ENCODE measurements at places on chromosomes 6 and 20.

- DNase-seq: no peak
Measured at GRCh38 chr6:144844596-144844995, 559.5 kb downstream of the UTRN start.

DNA sequence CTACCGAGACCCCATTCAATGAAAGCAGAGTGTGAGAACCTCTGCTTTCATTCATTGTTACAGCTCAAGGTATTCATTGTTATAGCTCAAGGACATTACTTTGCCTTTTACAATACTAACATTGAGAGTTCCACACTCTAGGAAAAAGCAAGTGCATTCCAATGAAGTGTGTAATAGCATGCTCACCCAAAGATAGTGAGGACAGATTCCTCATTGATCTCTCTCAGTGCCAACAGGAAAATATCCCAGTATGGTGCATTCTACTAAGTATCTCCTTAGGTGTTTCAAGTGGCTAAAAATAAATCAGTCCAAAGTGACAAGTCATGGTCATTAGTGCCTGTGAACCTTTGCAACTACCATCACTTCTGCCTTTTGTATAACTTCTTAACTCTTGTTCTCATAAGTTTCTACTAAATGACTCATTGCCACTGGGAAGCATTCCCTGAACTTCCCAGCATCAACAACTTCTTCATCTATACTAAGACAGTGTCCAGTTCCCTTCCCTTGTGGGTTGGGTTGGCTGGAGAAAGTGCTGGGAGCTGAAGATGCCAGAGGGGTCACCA lies 140.7 kb upstream of the STXBP5 start:
- DNase-seq: no peak

- no peak for DNase-seq
Measured at GRCh38 chr6:163900570-163900969, 486.1 kb downstream of the QKI start.

- no peak for DNase-seq
Measured at GRCh38 chr6:88167352-88167937, 1.3 kb upstream of the CNR1 start.

- DNase-seq: no peak
Measured at GRCh38 chr6:93412452-93412851, 6.9 kb downstream of the EPHA7 start.

GRCh38 chr6:7589221-7589620 lies 777 bp upstream of the SNRNP48 start:
- no peak for DNase-seq

DNA sequence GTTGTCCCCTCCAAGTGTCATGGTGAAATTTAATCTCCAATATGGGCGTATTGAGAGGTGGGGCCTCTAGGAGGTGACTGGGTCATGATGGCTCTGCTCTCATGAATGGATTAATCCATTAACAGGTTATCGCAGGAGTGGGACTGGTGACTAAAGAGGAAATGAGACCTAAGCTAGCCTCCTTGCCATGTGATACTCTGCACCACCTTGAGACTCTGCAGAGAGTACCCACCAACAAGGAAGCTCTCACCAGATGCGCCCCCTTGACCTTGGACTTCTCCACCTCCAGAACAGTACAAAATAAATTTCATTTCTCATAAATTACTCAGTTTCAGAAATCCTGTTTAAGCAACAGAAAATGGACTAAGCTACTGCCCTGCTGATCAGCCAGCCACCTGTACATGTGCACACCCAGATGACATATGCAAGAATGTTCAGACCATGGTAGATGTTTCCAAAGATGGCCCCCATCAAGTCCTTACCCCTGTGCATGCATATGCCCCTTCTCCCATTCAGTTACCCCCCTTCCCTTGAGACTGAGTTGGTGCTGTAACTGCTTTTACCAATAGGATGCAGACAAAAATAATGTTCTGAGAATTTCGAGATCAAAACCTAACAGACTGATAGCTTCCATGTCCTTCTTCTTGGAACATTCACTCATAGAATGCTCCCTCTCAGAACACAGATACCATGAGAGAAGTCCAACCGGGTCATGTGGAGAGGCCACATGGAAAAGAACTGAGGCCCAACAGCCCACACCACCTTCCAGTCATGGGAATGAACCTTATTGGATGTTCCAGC lies 28.4 kb downstream of the MAP3K5 start:
- DNase-seq: no peak

DNA sequence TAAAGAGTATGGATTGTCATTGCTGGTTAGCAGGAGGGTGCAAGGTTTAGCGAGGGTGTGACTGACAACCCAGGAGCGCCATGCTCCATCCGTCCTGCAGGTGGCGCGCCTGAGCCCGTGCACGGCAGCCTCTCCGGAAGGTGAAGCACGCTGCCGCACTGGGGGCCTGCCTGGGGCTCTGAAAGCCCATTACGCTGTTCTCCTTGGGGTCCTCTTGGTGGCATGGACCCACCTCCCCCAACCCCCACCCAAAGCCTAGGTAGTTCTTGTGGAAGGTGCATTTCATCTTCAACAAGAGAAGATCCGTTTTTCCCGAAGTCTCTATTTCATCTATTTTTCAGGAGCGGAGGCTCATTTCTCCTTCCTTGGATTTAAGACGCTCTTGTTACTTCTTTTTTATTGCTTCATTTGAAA lies 197.4 kb upstream of the KCNG1 start:
- no peak for DNase-seq

DNA sequence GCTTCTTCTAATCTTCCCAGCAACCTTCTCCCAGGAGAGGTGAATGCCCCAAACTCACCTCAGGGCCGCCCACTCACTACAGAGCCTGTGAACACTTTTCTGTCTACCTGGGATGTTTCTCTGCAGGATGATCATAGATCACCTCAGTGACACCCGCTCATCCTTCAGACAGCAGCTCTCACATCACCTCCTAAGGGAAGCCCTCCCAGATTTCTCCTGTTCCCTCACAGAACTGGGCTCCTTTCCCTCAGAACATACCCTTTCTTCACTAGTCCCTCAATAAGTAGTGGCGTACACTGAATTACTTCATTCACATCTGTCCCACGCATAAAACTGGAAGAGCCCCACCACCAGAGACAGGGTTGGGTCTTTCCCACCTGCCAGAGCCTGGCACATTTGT lies 57.8 kb downstream of the CDK5RAP1 start:
- no peak for DNase-seq

GRCh38 chr6:13302751-13303667 lies 25.3 kb downstream of the TBC1D7 start:
- no peak for DNase-seq

- peak; percentile 14 for DNase-seq
Measured at GRCh38 chr20:17617212-17617867, 47.5 kb downstream of the DSTN start.

- DNase-seq: no peak
Measured at GRCh38 chr6:132804251-132804650, 5.8 kb upstream of the SLC18B1 start.

- DNase-seq: no peak
Measured at GRCh38 chr20:24773751-24774201, 175.3 kb upstream of the CST7 start.

GRCh38 chr6:157436219-157436943 lies 55.4 kb downstream of the ZDHHC14 start:
- no peak for DNase-seq

- no peak for DNase-seq
Measured at GRCh38 chr20:40181676-40182075, 507.4 kb downstream of the MAFB start.

DNA sequence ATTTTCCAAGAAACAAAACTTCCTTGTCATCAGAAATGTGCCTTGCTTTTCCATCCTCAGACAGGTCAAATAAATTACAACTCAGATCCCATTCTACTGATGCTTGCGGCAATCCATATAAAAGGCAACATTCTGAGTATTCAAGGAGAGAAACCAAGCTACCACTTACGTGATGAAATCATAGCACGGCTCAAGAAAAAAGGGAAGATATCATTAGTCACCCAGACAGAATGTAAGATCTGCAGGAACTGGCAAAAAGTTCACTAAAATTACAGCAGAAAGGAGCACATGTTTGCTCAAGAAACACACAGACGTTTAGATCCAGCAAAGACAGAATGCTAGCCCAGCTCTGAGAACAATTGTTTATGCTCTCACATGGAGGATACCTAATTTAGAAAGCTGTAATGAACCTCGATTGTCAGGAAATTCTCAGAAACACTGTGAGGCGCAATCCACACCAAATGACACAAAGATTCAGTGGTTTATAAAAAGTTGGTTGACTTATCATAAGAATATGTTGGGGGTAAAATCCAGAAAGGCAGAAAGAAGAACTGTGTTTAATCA lies 304.2 kb downstream of the ADGRG6 start:
- no peak for DNase-seq

GRCh38 chr6:33991610-33992009 lies 154.3 kb downstream of the GRM4 start:
- no peak for DNase-seq

Measured in neuronal stem cell (in vitro differentiated cells).